ENCODE measurements at places on chromosomes 12 and 14. TPM values are rescaled to one million over a fixed set of nuclear protein-coding genes. Genes with fewer than 3 reads are reported as not detected.

Gene SYNDIG1L
- total RNA-seq = not detected

Gene RNF212B
- not detected for total RNA-seq

Gene SYNE2
- total RNA-seq = 45.6 TPM

Gene TCTN2
- 5.5 TPM for total RNA-seq

Gene KLRK1
- total RNA-seq = 161 TPM

Gene EIF2S1
- 338 TPM for total RNA-seq

Gene SLCO1B1
- total RNA-seq = not detected

Gene GPRC5A
- not detected for total RNA-seq

Measured in CD8-positive, alpha-beta memory T cell (primary cell).